ENCODE measurements at places on chromosomes 6 and 20. TPM values are rescaled to one million over a fixed set of nuclear protein-coding genes. Genes with fewer than 3 reads are reported as not detected.

ALDH5A1 gene
- 14.7 TPM for total RNA-seq

SEMG1 gene
- total RNA-seq: not detected

GJA10 gene
- not detected for total RNA-seq

OR2H1 gene
- total RNA-seq: not detected

HLA-E gene
- 50.8 TPM for total RNA-seq

ARG1 gene
- not detected for total RNA-seq

C6orf132 gene
- 22.9 TPM for total RNA-seq

WFDC13 gene
- not detected for total RNA-seq

TGIF2 gene
- total RNA-seq: 43.5 TPM

DNA sequence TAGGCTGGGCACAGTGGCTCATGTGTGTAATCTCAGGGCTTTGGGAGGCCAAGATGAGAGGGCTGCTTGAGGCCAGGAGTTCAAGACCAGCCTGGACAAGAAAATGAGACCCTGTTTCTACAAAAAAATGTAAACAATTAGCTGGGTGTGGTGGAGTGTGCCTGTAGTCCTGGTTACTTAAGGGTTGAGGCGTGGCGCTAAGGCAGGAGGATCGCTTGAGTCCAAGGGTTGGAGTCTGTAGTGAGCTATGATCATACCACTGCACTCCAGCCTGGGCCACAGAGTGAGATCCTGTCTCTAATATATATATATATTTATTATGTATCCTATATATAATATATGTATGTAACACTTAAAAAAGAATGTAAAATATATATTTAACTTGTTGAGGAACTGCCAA lies 7.9 kb upstream of the ABRACL start:
- no peak for DNase-seq

GRCh38 chr6:126100386-126100785 lies 114.0 kb downstream of the TRMT11 start:
- DNase-seq: no peak

DNA sequence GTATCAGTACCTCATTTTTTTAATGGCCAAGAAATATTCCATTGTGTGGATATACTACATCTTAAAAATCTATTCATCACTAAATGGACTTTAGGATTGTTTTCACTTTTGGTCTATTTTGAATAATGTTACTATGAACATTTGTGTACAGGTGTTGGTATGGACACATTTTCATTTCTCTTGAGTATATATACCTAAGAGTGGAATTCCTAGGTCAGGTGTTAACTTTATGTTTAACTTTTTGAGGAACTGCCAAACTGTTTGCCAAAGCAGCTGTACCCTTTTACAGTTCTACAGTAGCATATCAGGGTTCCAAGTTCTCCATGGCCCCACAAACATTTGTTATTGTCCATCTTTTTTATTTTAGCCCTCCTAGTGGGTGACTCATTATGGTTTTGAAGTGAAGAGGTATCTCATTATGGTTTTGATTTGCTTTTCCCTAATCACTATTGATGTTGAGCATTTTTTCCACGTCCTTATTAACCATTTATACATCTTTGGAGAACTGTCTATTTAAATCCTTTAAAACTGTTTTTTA lies 28.2 kb downstream of the DSTN start:
- no peak for DNase-seq

- no peak for DNase-seq
Observed at GRCh38 chr6:128290221-128290620, 230.2 kb downstream of the PTPRK start.

DNA sequence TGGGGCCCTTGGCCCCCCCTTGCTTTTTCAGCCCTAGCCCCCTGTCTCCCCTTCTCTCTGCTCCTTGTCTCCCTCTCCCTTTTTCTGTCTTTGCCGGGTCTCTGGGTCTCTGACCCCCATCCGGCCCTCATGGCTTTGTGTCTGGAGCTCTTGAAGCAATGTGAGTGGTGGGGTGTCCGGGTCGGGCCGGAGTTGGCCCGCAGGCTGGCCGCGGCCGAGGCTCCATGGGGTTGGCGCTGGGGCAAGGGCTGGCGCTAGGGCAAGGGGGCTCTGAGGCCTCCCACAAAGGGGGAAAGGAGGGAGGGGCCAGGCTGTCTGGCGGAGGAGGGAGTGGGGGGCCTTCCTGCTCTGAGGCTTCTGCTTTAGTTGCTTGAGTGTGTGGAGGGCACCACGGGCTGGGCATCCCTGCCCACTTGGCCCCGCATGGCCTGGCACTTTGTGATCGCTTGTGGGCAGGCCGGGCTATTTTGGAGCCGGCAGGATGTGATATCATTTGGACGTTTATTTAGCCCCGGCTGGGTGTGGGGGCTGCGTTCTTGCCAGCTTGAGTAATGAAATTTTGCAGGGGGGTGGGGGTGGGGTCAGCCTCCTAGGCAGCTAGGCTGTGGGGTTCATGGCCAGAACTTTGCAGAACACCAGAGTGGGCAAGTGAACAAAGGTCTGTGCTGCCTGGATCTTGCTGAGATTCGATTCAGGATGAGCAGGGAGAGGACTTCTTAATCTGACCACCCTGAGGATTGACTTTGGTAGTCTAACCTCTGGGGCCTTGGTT lies 78.7 kb upstream of the MYL9 start:
- DNase-seq: no peak

GRCh38 chr6:19830171-19830570 lies 7.0 kb upstream of the ID4 start:
- no peak for DNase-seq

DNA sequence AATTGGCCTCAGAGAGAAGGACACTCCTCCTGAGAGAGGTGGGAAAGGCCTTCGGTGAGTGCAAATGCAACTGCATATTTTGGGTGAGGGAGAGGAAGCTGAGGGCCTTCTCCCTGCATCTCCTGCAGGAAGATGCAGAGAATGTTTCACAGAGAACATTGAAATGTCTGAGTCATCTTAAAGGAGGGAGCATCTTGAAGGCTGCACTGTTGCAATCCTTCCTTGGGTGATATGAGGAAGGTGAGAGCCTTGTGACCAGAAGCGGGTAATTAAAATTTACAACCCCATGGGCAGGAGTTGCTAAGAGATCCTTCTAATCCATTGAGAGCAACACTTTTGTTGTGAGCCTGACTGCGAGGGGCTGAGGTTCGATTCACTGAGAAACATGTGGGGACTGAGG lies 375.7 kb upstream of the MARCKS start:
- DNase-seq: no peak

DNA sequence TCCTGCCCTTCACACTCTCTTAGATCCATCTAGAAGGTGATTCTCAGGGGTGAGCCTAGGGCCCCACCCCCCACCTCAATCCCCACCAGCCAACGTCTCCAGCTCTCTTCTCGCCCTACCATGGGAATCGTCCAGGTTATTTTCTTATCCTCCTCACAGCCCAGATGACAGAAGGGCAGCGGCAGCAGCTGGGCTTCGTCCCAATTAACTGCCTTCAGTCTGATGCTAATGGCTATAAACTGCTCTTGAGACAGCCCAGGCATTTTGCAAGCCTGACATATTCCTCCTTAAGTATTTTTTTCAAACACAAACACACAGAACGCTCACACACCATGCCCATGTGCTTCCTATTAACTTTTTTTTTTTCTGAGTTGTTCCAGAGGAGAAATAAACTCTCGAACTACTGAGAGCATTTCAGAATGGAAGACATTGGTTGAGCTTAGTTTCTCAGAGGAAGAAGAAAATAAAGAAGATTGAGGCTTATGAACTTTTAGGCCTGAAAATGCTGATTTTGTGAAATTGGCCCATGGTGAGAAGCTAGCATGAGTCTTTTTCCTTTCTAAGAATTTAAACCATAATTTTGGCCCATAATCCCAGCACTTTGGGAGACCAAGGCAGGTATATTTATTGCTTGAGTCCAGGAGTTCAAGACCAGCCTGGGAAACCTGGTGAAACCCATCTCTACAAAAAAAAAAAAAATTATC lies 124.6 kb downstream of the EYA2 start:
- DNase-seq: no peak

Data from type B pancreatic cell (in vitro differentiated cells).